ENCODE measurements at places on chromosomes 13 and 19.
A peak's percentile ranks its signal among the peaks of the same experiment; 100 is the strongest.

DNA sequence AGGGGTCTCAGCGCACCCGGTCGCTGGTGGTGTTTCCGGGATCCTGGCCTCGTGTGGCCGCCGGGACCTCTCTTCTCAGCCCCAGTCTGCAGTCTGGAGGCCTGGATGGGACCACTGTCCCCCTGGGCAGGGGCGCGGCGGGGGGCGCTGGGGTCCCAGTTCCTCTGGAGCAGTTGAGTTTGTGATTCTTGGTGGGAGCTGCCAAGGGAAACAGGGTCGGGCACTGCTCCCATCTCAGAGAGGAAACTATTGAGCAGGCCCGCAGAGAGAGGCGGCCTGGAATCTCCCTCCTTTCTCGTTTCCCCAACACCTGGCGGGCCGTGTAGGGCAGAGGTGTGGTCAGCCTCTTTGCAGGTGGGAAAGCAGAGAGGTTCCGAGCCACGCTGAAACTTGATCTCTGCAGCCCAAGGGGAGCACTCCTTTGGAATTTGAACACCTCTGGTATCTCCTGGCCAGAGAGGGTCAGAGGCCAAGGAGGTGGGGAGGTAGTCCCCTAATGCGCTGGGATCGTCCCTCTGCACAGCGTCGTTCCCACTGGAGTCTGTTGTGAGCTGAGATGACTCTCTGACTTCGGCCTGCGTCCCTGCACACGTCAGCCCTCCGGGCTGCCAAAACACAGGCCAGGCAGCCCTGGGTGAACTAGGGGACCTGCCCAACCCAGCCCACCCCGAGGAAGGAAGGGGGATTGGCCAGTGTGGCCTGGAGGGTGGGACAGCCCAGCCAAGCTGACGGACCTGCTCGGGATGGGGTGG, 741 bp downstream of the PLEKHF1 start:
- DNase-seq = no peak

- no peak for DNase-seq
Measured at GRCh38 chr13:95652821-95653220, 8.3 kb upstream of the DZIP1 start.

GRCh38 chr13:99299920-99300341, 7.3 kb downstream of the GPR183 start:
- no peak for DNase-seq

- no peak for DNase-seq
Measured at GRCh38 chr13:97225533-97225932, 3.4 kb downstream of the MBNL2 start.

DNA sequence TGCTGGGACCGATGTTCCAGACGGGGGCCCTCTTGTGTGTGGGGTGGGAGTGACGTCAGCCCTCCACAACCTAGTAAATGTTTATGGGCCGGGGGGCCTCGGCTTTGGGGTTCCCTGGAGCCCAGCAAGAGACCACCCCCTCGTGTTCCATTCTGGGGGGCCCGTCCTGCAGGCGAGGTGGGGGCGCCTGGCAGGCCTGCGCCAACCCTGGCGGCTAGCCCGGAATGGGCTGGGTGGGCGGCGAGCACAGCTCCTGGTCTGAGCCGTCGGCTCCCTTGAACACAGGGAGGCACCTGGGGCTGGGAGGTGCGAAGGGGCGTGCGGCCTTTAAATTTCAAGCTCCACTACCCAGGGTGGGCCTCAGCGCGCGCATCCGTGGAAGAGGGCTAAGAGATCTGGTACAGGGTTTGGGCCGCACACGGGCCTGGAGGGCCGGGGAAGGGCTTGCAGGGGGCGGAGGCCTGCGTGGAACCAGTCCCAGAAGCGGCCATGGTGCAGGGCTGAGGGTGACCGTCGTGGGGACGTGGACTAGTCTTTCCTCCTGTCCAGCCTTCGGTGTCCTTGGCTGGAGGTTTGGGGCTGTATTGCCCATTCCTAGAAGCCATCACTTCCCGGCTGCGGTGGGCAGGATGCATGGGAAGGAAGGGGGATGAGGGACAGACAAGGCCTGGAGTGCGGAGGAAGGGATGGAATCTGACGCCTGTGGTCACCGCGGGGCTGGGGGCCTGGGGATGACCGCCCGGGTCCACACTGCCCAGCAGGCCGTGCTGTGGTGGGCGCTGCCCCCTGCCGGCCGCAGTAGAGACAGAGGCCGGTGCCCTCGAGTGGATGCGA, 11.4 kb downstream of the NDUFA11 start:
- DNase-seq = no peak

- no peak for DNase-seq
Measured at GRCh38 chr13:57933606-57934005, 302.1 kb downstream of the PCDH17 start.

DNA sequence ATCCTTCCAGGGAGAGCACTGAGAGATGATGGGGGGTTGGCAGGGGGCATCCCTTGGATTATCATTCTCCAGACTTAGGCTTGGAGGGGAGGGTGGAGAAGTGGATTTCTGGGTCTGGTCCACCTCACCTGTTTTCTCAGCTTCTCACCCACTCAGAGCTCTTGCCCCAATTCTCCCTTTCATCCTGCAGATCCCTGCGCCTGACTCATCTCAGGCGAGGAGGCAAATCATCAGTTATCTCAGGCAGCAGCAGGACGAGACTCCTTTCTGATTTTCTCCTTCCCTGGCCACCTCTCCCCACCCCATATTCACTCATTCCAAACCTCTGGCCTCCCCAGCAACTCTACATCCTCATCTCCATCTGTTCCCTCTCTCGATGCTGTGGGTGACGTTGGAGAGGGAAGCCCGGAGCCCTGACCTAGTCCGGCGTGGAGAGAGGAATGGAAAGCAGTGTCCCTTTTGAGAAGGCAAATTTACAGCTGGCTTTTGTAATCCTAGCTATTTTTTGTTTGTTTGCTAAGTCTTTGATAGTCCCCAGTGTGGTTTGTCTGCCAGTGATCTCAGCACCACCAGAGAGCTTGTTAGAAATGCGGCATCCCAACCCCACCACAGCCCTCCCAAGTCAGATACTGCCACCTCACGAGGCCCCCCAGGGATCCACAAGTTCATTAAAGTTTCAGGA, 24.0 kb upstream of the TPT1 start:
- DNase-seq = no peak

GRCh38 chr13:93558637-93559036, 332.0 kb downstream of the GPC6 start:
- DNase-seq = no peak

GRCh38 chr19:35963514-35963913, 27.3 kb downstream of the LRFN3 start:
- DNase-seq = no peak

DNA sequence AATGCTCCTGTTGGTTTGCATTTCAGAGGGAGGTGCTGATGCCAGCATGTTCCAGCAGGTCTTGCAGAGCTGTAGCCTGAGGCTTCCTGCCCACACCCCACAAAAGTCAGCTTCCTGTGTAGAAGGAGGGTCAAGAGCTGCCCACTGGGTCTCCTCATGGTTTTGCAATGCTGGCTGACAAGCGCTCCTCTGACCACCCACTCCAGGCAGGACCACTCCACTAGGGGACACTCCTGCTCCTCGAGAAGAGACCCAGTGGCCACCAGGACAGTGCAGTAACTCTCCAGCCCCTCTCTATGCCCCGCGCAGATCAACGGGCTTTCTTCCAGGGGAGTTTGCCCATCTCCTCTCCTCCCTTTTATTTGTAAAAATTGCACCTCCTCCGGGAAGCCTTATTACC, 72.9 kb upstream of the UQCRFS1 start:
- no peak for DNase-seq

DNA sequence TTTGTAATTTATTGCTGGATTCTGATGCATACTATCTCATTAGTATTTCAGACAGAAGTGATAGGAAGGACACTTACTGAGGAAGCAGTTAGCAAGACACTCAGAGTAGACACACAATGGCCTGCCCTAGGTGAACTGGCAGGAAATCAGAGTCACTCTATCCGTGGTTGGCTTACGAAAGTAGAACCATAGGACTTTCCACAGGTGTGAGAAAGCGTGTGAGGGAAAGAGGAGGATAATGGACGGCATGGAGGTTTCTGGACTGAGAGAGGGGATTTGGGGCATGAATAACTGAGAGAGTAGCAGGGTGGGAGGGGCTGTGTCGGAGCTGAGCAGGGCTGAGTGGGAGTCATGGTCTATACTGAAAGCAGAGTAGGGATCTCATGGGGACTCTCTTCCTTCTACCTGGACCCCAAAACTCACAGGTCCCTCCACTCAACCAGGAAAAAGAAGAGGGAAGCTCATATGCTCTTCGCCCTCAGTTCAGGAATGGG, 18.7 kb upstream of the EID2 start:
- no peak for DNase-seq

DNA sequence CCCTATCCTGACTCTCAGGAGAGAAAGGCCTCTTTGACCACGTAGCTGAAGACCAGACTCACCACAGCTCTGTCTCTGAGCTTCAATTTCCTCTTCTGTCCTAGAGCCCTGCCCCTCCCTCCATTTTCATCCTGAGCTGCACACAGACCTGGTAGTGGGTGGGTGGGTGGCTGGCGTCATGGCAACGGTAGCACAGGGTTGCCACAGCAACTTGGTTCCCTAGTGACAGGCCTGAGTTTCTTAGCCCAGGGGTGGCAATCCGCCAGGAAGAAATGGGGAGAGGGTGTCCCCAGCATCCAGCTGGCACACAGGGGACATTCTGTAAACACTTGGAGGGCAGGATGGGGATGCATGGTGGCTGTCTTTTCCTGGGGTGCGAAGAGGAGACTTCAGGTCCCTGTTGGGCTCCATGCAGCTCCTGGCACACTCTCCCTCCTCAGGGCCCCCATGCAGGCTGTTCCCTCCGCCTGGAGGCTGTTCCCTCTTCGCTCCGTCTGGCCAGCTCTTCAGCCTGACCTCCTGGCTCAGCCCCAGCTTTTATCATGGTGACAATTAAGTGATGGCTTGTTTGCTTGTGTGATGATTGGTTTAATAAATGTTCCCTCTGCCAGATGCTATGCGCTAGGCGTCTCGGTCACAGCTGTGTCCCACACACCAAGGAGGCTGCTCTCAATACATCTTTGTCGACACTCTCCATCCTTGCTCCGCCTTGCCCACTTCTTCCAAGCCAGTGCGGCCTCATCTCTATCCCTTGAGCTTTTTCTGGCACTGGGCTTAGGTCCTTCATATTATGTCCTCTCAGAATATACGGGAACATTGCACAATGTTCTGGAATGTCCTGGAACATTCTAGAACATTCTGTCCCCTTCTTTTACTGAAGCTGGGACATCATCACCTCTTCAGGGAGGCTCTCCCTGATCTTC, 7.4 kb upstream of the KLHL26 start:
- no peak for DNase-seq

- DNase-seq = no peak
Measured at GRCh38 chr13:50115695-50116094, 100.5 kb downstream of the KCNRG start.

DNA sequence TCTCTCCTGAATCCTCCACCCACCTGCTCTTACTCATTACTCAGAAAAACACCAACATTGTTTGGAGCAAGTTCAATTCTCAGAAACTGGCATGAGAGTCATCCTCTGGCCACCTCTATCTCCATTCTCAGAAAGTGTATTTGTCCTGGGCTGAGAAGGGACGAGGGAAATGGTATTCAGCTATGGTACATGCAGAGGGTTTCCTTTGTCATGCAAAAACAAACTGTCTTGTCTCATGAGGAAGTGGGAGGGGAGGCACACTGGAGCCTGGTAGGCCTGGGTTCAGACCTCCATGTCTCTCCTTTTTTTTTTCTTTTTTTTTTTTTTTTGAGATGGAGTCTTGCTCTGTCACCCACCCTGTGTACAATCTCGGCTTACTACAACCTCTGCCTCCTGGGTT, 31.9 kb upstream of the LILRA2 start:
- DNase-seq = no peak

DNA sequence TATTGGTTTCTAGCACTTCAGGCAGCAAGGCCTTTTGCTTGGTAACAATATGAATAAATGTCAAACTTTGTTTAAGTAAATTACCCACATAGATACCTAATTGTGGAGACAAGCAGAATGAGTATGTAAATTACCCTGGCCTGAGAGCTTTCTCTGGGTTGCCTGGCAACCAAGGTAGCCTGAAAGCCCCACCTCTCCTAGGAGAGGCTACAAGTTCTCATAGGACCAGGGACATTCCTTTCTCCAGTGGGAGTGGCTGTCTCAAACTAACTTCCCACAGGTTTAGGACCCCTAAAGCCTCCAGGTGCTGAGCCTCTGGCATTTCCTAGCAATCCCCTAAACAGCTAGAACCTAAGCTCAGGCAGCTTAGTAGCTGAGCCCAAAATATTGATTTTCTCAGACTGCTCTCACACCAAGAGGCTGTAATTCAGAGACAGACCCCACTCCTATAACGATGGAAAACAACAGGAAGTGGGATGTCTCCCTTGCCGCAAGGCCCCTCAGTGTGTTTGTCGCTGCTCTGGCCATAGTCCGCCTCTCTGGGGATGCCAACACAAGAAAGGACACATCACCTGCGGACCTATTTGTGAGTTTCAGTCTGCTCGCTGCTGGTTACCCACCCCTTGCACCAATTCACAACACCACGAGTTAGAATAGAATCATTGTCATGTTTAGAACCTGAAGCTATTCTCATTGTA, 207.3 kb downstream of the DLEU7 start:
- no peak for DNase-seq

DNA sequence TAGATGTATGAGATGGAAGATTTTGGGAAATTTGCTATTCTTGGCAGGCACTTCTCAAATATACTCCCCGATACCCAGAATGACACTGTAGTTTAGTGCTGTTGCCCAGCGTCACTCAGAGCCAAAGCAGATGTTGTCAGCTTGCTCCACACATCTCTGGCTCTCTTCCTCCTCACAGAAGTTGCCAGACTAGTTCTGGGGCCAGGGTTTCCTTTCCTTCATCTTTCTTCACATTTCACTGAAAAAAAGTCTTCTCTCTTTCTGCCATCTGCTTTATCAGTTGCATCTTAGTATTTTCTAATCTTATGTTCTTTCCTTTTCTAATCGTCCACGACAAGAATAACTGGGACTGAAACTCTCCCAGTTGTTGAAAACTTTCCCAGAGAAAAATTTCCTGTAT, 251.4 kb downstream of the RGCC start:
- DNase-seq = no peak

DNA sequence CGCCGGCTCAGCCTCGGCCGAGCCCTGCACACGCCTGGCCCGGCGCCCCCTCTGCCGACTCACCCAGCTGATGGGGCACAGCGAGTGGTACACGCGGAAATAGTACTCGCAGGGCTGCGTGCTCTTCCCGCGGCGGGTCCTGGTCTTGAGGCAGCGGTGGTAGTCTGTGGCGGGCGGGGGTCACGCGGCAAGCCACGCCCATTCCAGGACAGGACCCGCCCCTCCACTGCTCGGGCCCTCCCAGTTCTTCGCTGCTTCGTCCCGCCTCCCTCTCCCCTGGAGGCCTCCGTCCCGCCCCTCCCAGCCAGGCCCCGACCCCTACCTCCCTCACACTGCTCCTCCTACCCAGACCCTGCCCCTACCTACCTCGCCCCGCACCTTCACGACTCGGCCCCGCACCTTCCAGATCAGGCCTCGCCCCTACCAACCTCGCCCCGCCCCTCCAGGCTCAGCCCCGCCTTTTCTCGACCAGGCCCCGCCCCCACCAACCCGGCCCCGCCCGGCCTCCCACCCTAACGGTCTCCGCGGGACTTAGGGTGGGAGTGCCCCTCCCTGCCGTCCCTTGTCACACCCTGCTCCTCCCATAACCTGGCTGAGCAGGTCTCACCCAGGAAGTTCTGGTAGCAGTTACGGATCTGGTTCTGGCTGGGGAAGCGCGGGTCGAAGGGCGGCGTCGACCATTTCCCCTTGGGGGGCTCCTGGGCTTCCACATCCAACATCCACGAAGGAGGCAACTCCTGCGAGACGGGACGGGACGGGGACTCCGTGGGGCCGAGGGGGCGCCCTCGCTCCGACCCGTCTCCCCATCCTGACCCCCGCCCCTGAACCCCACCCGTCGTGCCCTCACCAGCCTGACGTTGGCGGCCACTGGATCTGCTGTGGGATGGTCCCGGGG, 469 bp downstream of the COX6B2 start:
- DNase-seq = peak; percentile 54
